Cortex of kidney (tissue), 1 donor: ENCODE measurements at places on chromosomes 6 and 20.

DNA sequence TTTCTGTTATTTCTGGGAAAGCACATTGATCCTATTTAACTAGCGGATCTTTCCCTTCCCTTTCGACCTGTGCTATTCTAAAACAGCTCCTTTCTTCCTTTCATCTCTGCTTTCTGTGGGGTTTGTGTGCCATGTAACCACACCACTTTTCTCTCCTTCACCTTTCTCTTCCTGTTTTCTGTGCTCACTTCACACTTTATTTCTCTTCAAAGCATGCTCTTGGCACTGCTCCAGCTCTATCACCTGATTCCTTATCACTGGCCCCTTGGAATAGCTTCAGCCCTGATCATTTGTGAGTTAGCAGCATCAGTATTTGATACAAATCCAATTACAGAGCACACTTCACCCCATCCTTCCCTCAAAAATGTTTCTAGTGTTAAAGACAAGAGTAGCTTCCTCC is 8.1 kb upstream of the METTL24 start:
- DNase-seq: no peak

DNA sequence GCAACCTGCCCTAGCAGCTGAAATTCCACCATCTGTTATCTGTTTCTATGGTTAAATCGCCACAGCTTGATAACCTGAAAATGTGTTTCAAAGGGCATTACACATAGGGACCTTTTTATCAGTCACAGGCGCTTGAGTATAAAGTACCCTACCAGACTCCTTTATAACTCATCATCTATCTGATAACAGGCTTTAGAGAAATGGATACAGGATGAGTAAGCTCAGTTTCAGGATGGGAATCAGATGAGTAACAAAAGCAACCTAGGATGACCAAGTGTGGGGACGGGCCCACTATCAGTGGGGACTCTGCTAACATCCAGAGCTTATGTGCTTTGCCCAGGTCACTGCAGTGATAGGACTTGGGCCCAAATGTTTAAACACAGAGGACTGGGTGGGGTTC is 75.6 kb downstream of the PRND start:
- DNase-seq: no peak

GRCh38 chr6:151196555-151196954 is 43.2 kb upstream of the AKAP12 start:
- no peak for DNase-seq

GRCh38 chr6:29919506-29920445 is 22.6 kb upstream of the HLA-A start:
- DNase-seq: no peak

- no peak for DNase-seq
These were observed 1176.0 kb downstream of the EPHA7 start for GRCh38 chr6:92243315-92243714.

DNA sequence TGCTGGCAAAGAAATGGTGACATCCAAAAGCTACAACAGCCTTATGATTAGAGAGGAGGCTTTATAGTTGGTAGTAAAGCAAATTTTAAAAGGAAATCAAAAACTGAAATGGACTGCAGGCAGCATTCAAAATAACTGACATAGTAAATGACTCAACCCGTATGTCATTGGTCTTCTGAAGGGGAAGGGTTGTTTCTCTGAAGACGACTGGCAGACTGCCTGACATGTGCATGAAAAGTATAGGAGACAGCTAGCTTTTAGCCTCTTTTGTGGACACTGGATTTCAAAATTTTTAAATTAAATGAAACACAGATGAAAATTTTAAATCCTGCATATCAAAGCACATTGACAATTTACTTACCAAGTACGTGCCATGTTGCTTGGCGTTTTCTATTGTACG is 90.7 kb downstream of the TRMT6 start:
- no peak for DNase-seq

GRCh38 chr6:2509711-2510110 is 241.0 kb downstream of the MYLK4 start:
- DNase-seq: no peak

DNA sequence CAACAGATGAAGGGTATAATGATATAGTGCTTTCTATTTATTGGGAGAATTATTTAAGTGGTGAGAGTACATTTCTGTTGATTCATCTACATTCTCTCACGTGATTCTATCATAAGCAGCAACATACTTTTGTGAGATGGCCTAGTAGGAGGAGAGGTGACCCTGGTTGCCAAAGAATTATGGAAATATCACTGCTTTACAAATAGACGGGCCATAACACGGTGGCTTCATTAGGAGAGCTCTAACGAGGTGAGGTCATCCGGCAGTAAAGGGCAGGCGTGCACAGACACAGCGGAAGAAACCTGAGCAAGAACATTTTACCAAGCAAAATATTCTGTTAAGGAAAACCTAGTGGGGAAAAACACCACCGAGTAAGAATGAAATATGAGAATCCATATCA is 337.4 kb upstream of the QKI start:
- DNase-seq: no peak

DNA sequence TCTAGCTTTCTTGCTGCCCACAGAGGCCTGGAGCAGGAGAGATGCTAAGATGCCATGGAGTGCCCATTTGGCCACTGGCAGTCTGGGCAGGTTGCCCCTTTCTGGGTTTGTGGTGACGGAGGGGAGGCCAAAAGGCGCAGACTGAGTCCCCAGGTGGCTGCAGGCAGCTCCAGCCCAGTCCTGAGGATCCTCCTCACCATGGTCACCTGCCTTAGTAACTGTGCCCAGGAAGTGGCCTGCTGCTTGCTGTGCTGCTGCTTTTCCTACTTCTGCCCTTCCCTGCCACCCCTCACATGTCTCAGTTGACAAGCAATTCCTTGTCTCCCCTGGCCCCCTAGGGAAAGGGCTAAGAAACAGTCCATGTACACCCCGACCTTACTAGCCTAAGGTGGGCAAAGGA is 35.3 kb upstream of the KIFC1 start:
- DNase-seq: no peak
